ENCODE measurements at places on chromosomes 7 and 10. TPM values are rescaled to one million over a fixed set of nuclear protein-coding genes. Genes with fewer than 3 reads are reported as not detected.

The PNLIPRP2 gene
- not detected for polyA plus RNA-seq

The RBP3 gene
- polyA plus RNA-seq, result not detected

The CFAP70 gene
- 1.9 TPM for polyA plus RNA-seq

The SPDYE9 gene
- polyA plus RNA-seq, result not detected

The EPHB6 gene
- 1.8 TPM for polyA plus RNA-seq

The AKR1D1 gene
- polyA plus RNA-seq, result not detected

The ARMC3 gene
- not detected for polyA plus RNA-seq

The PCGF6 gene
- polyA plus RNA-seq, result 5.3 TPM

The HYAL4 gene
- polyA plus RNA-seq, result not detected

The PIK3CG gene
- not detected for polyA plus RNA-seq

The PSD gene
- polyA plus RNA-seq, result 0.99 TPM

The HOXA10 gene
- polyA plus RNA-seq, result not detected

The GOLGA7B gene
- polyA plus RNA-seq, result 0.03 TPM

The HOXA2 gene
- polyA plus RNA-seq, result not detected

The THSD7A gene
- polyA plus RNA-seq, result 0.49 TPM

The CFAP58 gene
- 0.47 TPM for polyA plus RNA-seq

The AGAP5 gene
- 3.8 TPM for polyA plus RNA-seq

The TMEM270 gene
- 0.71 TPM for polyA plus RNA-seq

The TCERG1L gene
- not detected for polyA plus RNA-seq

The RSPH10B2 gene
- 0.10 TPM for polyA plus RNA-seq

The PIK3AP1 gene
- polyA plus RNA-seq, result 0.07 TPM

The MNX1 gene
- polyA plus RNA-seq, result not detected

The TWIST1 gene
- 170 TPM for polyA plus RNA-seq

The FLNC gene
- 43.7 TPM for polyA plus RNA-seq

The NUP205 gene
- 48.2 TPM for polyA plus RNA-seq

The PON2 gene
- 162 TPM for polyA plus RNA-seq

The MSS51 gene
- 0.95 TPM for polyA plus RNA-seq

The TSPAN33 gene
- polyA plus RNA-seq, result 7.2 TPM

The KLF14 gene
- polyA plus RNA-seq, result not detected

The ENTPD7 gene
- polyA plus RNA-seq, result 3.9 TPM

The GIMAP7 gene
- not detected for polyA plus RNA-seq
